CD4-positive, CD25-positive, alpha-beta regulatory T cell (primary cell): ENCODE measurements at places on chromosomes 2 and 18. TPM values are rescaled to one million over a fixed set of nuclear protein-coding genes. Genes with fewer than 3 reads are reported as not detected.
A peak's percentile ranks its signal among the peaks of the same experiment; 100 is the strongest.

- no peaks in the 10 kb centered on the region for H3K4me1 ChIP-seq
- H3K4me3 ChIP-seq: no peak overlapping the region
- H3K27ac ChIP-seq: no peak overlapping the region
Measured at GRCh38 chr18:28171837-28172236, 5.1 kb downstream of the CDH2 start.

GRCh38 chr2:189113963-189114362, 65.6 kb downstream of the COL5A2 start:
- H3K27me3 ChIP-seq: no peaks in the 10 kb centered on the region
- H3K27ac ChIP-seq: no peak overlapping the region
- H3K4me3 ChIP-seq: no peak overlapping the region
- DNase-seq: no peak
- H3K36me3 ChIP-seq: no peaks in the 10 kb centered on the region

DNA sequence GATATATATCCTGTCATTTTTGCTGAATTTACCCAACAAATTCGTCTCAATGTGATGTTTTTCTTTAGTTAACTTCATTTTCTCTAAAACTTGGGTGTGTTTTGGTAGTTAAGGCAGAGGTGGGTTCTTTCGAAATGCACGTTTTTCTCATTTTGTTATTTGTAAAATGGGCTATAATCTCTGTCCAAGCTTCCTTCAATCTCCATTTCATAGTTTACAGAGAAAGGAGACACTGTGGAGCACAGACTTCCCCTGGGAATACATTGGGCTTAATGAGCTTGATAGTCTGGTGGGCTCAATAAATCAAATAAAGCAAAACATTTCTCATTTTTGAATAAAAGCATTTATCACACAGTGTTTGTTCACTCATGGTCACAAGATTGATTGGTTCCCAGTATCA, 145.1 kb downstream of the AGPS start:
- no peaks in the 10 kb centered on the region for H3K27me3 ChIP-seq
- no peak for DNase-seq

DNA sequence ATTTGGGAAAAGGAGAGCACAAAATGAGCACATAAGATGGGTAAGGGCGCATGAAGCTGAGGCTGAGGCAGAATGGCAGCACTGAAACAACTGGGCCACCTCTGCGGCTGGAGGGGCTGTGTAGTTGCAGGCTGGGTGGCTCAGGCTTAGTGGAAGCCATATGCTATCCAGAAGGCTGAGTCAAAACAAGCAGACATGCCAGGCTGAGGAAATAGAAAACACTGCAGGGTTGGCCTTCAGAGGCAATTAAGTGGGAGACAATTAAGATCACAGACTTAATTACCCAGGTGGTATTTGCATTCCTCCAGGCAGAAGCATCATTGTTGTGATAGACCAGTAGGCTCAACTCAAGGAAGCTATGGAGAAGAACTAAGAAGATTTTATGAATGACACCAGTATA, 11.4 kb upstream of the XPO1 start:
- no peaks in the 10 kb centered on the region for H3K27me3 ChIP-seq
- H3K27ac ChIP-seq: no peak overlapping the region
- no peak overlapping the region for H3K4me3 ChIP-seq
- DNase-seq: no peak
- no peaks in the 10 kb centered on the region for H3K36me3 ChIP-seq
- no peaks in the 10 kb centered on the region for H3K4me1 ChIP-seq

The GCG gene
- not detected for total RNA-seq

GRCh38 chr2:105802587-105802986, 57.9 kb downstream of the NCK2 start:
- peaks cover 9% of the 10 kb centered on the region for H3K36me3 ChIP-seq
- peaks cover 92% of the 10 kb centered on the region for H3K4me1 ChIP-seq
- peak overlapping the region; percentile 65 for H3K4me3 ChIP-seq
- H3K27ac ChIP-seq: peak overlapping the region; percentile 92

The SCTR gene
- not detected for total RNA-seq

DNA sequence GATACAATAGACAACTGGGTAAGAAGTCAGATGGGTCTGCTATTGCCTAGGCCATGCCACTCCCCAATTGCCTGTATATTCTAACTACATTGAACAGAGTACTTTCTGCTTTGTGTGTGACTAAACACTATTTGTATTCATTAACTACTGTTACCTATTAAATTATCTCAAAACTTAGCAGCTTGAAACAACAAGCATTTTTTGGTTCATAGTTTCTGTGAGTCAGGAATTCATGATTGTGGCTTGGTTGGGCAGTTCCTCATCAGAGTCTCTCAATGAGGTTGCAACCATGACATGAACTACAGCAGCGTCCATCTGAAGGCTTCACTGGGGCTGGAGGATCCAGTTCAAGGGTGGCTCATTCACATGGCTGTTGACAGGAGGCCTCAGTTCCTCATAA, 205.7 kb downstream of the EN1 start:
- H3K27me3 ChIP-seq: no peaks in the 10 kb centered on the region
- H3K4me3 ChIP-seq: no peak overlapping the region
- no peaks in the 10 kb centered on the region for H3K36me3 ChIP-seq
- DNase-seq: no peak
- H3K4me1 ChIP-seq: no peaks in the 10 kb centered on the region

DNA sequence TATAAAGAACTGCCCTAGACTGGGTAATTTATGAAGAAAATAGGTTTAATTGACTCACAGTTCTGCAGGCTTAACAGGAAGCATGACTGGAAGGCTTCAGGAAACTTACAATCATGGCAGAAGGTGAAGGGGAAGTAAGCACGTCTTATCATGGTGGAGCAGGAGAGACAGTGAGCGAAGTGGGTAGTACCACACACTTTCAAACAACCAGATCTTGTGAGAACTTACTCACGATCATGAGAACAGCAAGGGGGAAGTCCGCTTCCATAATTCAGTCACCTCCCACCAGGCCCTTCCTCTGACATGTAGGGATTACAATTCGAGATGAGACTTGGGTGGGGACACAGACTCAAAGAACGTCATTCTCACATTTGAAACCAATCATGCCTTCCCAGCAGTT, 260.1 kb upstream of the FAM98A start:
- DNase-seq: no peak
- H3K4me3 ChIP-seq: no peak overlapping the region
- no peaks in the 10 kb centered on the region for H3K4me1 ChIP-seq

DNA sequence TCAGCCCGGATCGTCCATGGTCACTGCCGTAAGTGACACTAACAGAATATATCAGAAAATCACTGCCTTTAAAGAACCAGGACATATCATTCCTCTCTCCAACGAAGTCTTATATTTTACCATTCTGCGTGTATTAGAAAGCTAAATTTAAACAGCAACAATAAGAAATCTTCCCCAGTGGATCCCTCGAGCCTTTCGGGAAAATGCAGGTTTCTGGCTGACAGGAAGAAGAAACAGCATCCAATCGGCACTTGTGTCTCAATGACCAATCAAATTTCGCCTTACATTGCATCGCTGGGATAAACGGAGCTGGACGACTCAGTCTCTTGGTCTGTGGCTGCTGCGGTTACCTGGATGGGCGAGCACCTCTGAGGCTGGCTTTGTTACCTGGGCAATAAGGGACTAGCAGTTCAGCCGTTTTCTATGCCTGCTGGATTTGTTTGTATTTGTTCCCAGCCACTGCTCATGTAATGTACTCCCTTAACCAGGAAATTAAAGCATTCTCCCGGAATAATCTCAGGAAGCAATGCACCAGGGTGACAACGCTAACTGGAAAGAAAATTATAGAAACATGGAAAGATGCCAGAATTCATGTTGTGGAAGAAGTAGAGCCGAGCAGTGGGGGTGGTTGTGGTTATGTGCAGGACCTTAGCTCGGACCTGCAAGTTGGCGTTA, at the start of gene DUSP19:
TSS of gene DUSP19 (plus strand) at position 284 of the 675 bp plus-strand sequence. CDS start at position 471, 187 bp downstream.
- H3K36me3 ChIP-seq: no peaks in the 10 kb centered on the region
- H3K27me3 ChIP-seq: peaks cover 9% of the 10 kb centered on the region
- DNase-seq: peak; percentile 78
- H3K4me3 ChIP-seq: peak within 1 kb of the TSS; percentile 92

The SLC14A1 gene
- total RNA-seq: 35.1 TPM

DNA sequence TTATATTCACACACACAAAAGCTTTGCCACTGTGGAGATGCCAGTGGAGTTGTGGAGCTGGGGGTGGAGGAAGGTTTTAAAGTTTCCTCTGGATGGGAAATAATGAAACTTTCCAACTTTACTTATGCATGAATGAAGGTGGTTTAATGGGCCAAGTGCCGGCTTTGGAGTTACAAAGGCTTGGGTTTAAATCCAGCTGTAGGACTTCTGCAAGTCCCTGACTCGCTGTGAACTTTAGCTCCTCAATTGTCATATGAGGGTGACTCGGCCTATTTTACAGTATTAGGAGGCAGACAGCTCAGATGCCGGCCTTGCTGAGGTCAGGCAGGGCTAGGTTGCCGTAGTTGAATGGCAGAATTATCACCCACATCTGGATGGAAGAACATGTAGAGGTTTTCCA, 415.8 kb upstream of the TRIB2 start:
- no peak overlapping the region for H3K4me3 ChIP-seq
- peaks cover 32% of the 10 kb centered on the region for H3K4me1 ChIP-seq
- H3K27ac ChIP-seq: no peak overlapping the region
- H3K36me3 ChIP-seq: no peaks in the 10 kb centered on the region
- DNase-seq: no peak
- H3K27me3 ChIP-seq: no peaks in the 10 kb centered on the region

GRCh38 chr2:223841436-223842190, 4.2 kb upstream of the AP1S3 start:
- peaks cover 11% of the 10 kb centered on the region for H3K4me1 ChIP-seq
- no peaks in the 10 kb centered on the region for H3K36me3 ChIP-seq
- H3K4me3 ChIP-seq: no peak overlapping the region
- no peak overlapping the region for H3K27ac ChIP-seq

DNA sequence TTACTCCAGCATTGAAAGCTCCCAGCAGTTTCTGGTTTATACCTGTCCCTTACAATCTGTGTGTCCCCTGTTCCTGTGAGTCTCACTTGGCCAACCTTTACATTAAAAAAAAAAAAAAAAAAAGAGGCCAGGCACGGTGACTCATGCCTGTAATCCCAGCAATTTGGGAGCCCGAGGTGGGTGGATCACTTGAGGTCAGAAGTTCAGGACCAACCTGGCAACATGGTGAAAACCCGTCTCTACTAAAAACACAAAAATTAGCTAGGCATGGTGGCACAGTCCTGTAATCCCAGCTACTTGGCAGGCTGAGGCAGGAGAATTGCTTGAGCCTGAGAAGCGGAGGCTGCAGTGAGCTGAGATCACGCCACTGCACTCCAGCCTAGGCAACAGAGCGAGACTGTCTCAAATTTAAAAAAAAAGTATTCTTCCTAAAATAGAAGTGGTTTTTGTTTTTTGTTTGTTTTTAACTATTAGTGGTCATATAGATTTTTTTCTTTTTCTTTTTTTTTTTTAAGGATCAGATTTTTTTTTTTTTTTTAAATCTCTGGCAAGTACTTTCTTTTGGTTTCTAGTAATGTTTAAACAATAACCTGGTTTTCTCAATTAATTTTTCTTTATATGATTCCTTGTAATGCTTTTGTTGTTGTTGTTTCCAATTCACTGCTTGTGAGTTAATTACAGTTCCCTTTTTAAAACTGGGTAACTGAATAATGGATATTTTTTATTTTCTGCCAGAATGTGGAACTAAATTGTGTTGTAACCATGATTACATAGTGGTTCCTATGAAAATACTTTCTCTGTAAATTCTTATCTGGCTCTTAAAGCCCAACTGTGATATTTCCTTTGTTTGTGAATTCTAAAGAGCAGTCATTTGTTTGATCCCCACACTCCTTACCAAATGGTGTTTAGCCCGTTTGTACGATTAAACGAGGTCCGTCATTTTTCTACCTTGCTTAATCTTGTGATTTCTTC, 116.8 kb downstream of the CTAGE1 start:
- no peaks in the 10 kb centered on the region for H3K36me3 ChIP-seq
- no peak overlapping the region for H3K4me3 ChIP-seq
- no peaks in the 10 kb centered on the region for H3K27me3 ChIP-seq
- no peaks in the 10 kb centered on the region for H3K4me1 ChIP-seq

GRCh38 chr2:59882822-59883221, 670.6 kb downstream of the BCL11A start:
- H3K36me3 ChIP-seq: no peaks in the 10 kb centered on the region
- DNase-seq: no peak
- H3K4me3 ChIP-seq: no peak overlapping the region
- no peaks in the 10 kb centered on the region for H3K4me1 ChIP-seq

DNA sequence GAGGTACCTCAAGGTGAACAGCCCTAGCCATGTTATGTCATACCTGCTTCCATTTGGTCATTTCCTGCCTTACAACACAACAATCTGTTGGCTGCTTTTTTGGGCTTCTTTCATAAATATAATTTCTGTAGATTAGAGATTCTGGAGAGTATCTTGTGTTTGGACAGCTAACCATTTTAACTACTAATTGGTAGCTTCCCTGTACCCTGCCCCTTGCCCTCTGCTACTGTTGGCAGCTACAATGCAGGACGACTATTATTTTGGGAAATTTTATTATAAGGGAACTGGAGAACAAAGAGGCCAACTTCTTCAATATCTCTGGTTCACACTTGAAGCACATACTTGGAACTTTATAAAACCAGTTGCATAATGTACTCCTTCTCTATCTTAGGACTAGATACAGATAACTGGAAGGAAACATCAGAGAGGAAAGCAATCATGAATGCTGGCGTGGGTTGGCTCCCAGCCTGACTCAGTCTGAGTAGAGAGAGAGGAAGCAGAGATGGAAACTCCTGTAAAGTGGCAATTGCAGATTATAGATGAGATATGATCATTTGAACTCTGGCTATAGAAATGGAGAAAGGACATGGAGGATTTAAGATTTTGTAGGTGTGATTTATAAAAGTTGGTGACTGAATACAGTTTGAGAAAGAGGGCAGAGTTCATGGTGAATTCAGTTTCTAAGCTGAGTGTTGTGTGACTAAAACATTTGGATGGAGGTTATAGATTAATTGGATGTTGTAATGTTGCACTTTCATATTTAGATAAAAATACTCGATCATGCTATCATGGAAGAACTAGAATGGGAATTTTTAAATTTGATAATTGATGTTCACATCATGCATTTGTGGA, 74.5 kb downstream of the MDH1 start:
- H3K4me3 ChIP-seq: no peak overlapping the region
- no peaks in the 10 kb centered on the region for H3K4me1 ChIP-seq
- DNase-seq: no peak
- H3K27ac ChIP-seq: no peak overlapping the region

GRCh38 chr2:166126007-166126639, 1.7 kb downstream of the SCN1A start:
- no peak overlapping the region for H3K4me3 ChIP-seq
- H3K27ac ChIP-seq: no peak overlapping the region
- no peaks in the 10 kb centered on the region for H3K4me1 ChIP-seq
- no peak for DNase-seq
- H3K27me3 ChIP-seq: peaks cover 10% of the 10 kb centered on the region
- H3K36me3 ChIP-seq: no peaks in the 10 kb centered on the region

- H3K27me3 ChIP-seq: no peaks in the 10 kb centered on the region
- H3K4me3 ChIP-seq: no peak overlapping the region
- no peak for DNase-seq
- no peaks in the 10 kb centered on the region for H3K36me3 ChIP-seq
Measured at GRCh38 chr2:120853306-120854013, 117.8 kb downstream of the GLI2 start.
